Thymus (tissue), 14 donors: ENCODE measurements at places on chromosomes 4 and X.

GRCh38 chr4:119589165-119589564, 39.4 kb downstream of the PDE5A start:
- DNase-seq = no peak

GRCh38 chr4:82053396-82053795, 320.4 kb downstream of the HNRNPD start:
- no peak for DNase-seq

- DNase-seq = no peak
Observed at GRCh38 chrX:39442332-39442731, 641.1 kb downstream of the MID1IP1 start.

DNA sequence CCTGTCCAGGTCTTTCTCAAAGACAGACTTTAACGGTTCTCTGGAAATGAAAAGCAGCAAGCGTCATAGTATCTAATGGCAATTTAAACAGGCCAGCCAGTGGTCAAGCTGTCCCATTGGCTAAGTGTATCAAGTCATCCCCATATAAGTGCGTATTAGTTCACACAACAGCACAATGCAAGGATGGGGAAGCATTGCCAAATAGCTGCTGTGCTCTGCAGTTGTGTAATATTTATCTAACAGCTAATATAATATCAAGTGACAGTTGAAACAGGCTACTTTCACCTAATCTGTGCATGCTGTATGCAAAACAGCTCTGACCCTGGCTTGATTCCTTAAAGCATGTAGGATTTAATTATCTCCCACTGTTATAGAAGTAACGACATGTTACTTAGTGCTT, 134.8 kb upstream of the PPARGC1A start:
- no peak for DNase-seq

DNA sequence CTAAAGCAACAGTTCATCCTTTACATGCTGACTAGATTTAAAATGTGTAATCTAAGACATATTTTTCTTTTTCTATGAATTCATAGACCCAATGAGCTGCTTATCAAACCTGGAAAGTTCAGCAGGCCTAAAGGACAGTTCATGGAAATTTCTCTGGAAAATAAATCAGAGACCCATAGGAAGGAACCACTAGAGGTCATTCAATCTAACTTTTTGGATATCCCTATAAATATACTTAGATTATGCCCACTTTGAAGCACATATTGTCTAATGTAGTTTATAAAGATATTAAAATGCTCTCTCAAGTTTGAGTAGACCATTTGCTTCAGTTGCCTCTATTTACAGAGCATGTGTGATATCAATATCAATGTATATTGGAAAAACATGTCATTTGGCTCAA, 473.0 kb downstream of the FAT4 start:
- DNase-seq = no peak
